Kasumi-1 (cell line): ENCODE measurements at places on chromosomes 4 and X.
A peak's percentile ranks its signal among the peaks of the same experiment; 100 is the strongest.

- DNase-seq = no peak
Observed at GRCh38 chr4:90220459-90220858, 93.3 kb downstream of the CCSER1 start.

DNA sequence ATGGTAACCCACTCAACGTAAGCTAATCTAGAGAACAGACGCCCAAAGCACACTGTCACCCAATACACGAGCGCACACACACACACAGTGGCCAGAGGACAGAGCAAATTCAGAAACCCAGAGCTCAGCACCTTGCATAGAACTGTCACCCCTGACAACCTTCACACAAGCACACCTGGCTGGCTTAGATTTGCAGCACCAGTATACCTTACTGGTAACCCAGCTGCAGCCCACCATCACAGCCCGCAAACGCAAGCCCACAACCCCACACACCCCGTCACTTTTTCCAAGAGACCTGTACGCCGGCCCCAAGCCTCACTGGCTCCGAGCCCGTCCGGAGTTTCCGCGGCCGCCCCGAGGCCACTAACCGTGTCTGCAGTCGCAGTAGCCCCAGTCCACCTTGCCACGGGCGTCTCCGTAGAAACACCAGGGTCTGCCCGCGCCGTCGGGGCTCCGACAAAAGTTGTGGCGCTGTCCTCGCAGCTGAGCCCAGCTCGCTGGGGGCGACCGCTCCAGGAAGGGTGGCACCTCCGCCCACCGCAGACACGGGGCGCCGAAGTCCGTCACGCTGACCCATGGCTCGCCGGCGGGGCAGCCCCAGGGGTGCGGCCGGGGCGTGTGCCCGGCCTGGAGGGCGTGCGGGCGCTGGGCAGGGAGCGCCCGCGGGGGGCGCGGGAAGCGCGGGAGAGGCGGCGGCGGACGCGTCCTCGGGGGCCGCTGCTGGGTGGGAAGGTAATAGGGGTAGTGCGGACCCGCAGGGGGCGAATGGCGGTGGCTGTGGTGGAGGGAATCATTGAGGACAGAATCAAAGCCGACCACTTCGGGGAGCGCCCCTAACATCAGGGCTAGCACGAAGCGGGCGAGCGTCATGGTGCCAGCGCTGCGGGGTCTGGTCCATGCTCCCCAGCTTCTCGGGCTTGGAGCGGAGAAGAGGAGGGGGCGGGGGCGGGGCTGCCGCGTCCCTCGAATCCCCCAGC is 664 bp downstream of the PRSS12 start:
- no peak for DNase-seq

- no peak for DNase-seq
Observed at GRCh38 chr4:25536564-25537320, 118.9 kb upstream of the SLC34A2 start.

GRCh38 chrX:85024562-85024961 is 20.9 kb downstream of the APOOL start:
- no peak for DNase-seq

DNA sequence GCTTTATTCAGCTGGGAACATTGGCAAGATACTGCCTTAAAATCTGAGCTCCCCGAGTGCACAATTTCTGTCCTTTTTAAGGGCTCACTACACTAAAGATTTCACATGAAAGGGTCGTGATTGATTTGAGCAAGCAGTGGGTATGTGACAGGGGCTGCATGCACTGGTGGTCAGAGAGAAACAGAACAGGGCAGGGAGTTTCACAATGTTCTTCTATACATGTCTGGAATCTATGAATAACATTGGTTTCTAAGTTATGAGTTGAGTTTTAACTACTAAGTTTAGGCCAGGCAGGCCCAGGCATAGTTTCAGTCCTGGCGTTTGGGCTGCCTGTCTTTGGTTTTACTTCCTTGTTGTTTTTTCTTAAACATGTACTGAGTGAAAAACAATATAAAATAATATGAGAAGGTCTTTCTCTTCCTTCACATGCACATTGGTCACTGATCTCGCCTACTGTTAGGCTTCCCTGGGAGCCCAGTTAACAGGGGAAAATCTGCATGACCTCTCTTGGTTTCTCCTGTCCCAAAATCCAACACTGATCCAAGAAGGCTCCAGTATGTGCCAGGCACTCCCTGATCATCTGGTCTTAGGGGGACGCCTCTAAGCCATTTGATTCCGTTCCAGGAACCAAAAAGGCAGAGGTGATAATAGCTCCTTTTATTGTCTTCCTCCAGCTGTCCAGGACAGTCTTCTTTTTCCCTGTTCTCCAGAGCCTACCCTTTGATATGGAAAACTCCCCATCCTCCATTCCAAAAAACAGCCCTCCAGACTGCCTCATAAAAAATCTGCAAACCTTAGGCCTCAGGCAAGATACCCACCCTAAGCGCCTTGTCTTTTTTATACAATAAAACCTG is at the start of gene UGT2B17:
Gene UGT2B17 (minus strand): TSS at position 51 of the 854 bp plus-strand sequence. CDS start 7,838 bp downstream, outside the sequence.
- DNase-seq = no peak

- DNase-seq = no peak
Observed at GRCh38 chr4:186936496-186937375, 213.1 kb upstream of the FAT1 start.

DNA sequence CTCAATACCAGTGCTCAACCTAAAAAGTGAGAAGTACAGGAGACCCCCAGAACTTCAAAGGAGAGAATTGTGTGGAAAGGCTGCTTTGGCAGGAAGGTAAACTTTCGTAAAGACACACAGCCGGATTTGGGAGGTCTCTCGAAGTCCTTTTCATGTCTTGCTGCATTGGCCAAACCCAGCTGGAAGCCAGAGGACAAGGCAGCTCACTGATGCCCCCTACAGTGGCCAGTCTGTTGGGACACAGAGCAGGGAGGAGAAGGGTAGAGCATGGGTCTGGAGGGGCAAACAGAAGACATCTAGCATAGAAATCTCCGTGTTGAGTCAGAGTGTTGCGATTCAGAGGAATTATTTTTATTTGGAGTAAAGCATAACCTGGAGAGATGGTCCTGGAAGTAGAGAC is 198.9 kb downstream of the ANK2 start:
- DNase-seq = no peak

DNA sequence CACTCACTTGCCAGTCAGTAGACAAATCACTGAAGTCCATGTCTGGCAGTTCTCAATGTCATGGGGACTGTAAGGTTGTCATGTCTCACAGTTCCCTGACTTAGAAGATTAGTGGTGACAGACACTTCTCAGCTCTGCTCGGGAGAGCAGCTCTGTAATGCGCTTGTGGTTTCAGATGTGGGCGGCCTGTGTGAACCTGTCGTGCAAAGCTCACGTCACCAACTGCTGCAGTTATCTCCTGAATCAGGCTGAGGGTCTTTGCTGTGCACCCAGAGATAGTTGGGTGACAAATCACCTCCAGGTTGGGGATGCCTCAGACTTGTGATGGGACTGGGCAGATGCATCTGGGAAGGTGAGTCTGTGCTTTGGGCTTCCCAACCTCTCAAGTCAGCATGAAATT is at the start of gene IL9R:
Gene IL9R (plus strand): TSS at position 261 of the 400 bp plus-strand sequence. CDS start 64 bp downstream, at position 325.
- DNase-seq = no peak

DNA sequence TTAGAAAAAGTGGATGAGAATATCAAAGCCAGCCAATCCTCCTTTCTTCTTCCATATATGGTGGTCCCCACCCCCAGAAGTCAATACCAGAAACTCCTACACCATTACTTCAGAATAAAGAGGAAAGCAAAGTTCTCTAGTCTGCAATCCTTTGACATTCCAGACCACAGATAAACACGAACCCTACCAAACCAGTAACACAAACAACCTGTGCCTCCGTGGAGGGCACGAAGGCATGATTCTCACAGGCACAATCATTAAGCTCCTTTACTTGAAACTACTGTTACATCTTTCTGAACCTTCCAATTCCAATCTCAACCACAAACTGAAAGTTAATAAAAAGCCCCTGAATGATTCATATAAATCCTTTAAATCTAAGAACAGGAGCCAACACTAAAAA is 16.3 kb downstream of the MAML3 start:
- no peak for DNase-seq

- DNase-seq = no peak
Observed at GRCh38 chrX:91434351-91435168, at the start of gene PABPC5. PABPC5 (plus strand) TSS chrX:91434839; CDS start chrX:91435578, 739 bp downstream.

GRCh38 chr4:8009710-8010511 is 70.2 kb upstream of the AFAP1 start:
- no peak for DNase-seq

- DNase-seq = peak; percentile 17
Observed at GRCh38 chrX:64204701-64205440, 637 bp downstream of the AMER1 start.

- DNase-seq = peak; percentile 8
Observed at GRCh38 chr4:100895556-100896197, 377.9 kb upstream of the EMCN start.

- DNase-seq = no peak
Observed at GRCh38 chr4:150348079-150348478, 233.9 kb upstream of the MAB21L2 start.

DNA sequence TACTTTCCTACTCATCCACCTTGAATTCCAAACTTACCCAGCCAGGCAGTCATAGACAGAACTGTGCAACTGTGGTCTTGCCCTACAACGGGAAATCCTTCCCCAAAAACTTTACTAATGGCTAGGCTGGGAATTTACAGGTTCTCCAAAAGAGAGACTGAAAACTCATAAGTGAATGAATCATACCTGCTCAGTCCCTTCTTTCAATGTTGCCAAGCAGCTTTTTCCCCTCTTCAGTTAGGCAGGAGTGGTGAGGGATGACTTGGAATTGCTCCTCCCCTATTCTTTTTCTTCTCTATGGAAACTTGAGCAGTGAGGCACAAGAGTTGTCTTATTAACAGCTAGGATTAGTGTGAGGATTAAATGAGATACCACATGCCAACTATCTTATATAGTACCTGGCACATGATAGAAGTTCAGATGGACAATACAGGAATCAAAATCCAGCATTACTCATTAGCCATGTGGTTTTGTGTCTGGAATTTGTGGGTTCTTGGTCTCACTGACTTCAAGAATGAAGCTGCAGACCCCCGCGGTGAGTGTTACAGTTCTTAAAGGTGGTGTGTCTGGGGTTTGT is 105.9 kb downstream of the TEX13A start:
- DNase-seq = no peak

- DNase-seq = no peak
Observed at GRCh38 chr4:85836588-85837438, 361.9 kb downstream of the ARHGAP24 start.

GRCh38 chrX:50838820-50839600 is 25.0 kb upstream of the SHROOM4 start:
- DNase-seq = no peak

DNA sequence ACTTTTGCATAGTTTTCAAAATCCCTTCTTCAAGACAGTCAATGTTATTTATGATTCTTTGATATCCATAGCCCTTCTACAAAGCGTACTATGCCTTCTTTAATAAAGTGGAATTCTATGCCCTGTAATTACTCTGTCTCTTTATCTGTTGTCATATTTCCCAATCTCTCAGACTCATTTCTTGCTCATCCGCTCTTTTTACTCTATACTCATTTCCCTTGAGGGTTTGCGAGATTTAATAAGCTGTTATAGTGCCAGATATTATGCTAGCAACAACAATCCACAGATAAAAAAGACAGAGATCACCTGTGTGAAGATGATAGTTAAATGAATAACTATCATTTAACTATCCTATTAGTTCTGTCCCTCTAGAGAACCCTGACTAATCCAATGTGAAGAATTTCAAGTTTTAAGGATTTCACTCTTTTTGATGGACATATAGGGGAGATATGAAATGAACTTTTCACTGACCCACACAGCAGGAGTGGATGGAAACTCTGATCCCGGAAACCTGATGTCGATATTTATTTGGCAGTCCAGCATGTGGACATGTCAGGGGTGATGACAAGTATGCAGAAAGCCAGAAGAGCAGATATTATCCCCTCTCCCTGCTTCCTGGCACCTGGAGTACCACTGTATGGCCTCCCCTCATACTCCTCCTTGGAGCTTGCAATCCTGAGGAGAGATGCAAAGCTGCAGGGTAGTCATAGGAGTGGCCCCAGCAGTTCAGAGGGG is 49.7 kb downstream of the TMEM156 start:
- no peak for DNase-seq

GRCh38 chr4:155903453-155903852 is at the start of gene TDO2:
TDO2 (plus strand) TSS chr4:155903696; CDS start chr4:155903759, 63 bp downstream.
- DNase-seq = no peak

DNA sequence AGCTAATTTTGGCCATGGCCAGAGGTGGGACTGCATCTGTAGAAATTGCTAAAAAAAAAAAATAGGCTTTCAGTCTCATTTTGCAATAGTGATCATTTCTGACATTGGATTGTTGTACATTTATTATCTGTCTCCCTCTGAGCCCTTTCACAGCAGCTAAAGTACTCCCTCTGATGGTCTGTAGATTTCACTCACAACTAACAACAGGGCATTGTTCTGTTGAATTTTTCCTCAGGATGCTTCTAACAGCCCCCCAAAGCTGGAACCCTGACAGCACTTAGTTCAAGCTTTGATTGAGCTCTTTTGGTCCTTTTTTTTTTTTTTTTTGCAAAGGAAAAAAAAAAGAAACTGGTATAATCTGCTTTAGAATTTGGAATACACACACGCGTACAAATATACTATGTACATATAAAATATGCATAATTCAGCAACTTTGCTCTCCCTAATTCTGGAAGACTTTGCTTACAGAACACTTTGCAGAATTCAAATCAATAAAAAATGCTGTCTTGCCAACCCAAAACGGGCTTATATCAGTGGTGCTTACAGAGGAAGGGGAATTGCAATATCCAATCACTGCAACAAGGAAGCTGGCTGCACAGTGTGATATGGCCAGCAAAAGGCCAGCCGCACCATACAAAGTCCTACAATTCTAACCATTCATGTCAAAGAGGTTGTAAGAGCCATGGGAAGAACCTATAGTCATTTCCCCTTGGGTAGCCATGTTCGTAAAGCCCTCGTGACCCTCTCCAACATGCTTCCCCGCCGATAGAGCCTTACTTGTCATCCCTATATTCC is 406.4 kb downstream of the SMARCA1 start:
- DNase-seq = no peak

- DNase-seq = no peak
Observed at GRCh38 chr4:69860052-69860451, at the start of gene SULT1E1. SULT1E1 (minus strand) TSS chr4:69860145; CDS start chr4:69857644, 2,501 bp downstream.

GRCh38 chr4:129167640-129168260 is 71.8 kb downstream of the C4orf33 start:
- no peak for DNase-seq

- DNase-seq = no peak
Observed at GRCh38 chrX:15567267-15567666, 33.5 kb downstream of the ACE2 start.

DNA sequence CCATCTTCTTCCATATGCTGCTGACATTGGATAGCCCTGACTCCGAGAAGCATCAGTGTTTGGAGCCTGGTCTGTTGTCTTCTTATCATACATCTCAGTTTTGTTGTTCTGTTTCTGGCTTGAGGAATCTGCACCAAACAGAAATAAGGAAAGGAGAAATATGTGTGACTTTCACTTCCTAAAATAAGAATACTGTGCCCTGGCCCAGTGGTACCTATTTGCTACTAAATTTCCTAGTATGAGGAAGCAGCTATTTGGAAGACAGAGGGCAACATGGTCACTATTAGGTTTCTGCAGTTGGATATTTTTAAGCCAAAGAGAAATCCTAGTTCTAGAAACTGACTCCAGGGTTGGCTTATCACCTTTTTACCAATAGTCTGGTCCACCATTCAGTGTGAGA is 16.8 kb downstream of the CT47C1 start:
- DNase-seq = no peak
